ENCODE measurements at places on chromosomes 2 and 18. TPM values are rescaled to one million over a fixed set of nuclear protein-coding genes. Genes with fewer than 3 reads are reported as not detected.
A peak's percentile ranks its signal among the peaks of the same experiment; 100 is the strongest.

Gene IL1RN
- 1.9 TPM for polyA plus RNA-seq

Gene B3GNT7
- 0.68 TPM for polyA plus RNA-seq

Gene DIPK1C
- 9.4 TPM for polyA plus RNA-seq

Gene COPS9
- polyA plus RNA-seq, result 92.4 TPM

Gene TTN
- 337 TPM for polyA plus RNA-seq

Gene AKAIN1
- not detected for polyA plus RNA-seq

Gene GRB14
- polyA plus RNA-seq, result 2.4 TPM

DNA sequence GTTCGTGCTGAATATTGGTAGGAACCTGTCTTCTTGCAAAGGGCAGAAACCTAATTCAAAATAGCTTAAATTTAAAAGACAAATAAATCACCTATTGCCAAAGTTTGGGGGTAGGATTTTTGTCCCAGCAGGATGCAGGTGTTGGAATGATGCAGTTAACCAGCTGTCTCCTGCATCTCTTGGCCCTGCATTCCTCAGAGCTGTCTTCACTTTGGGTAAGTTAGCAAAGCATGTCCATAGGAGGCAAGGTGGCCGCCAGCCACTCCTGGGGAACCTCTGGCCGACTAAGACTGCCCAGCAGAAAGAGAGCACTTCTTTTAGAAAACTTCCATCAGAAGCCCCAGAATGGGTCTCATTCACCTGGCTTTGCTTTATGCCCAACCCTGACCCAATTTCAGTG lies 20.5 kb upstream of the NYAP2 start:
- no peak for DNase-seq

- no peak for DNase-seq
Measured at GRCh38 chr18:4058179-4058578, 396.9 kb downstream of the DLGAP1 start.

DNA sequence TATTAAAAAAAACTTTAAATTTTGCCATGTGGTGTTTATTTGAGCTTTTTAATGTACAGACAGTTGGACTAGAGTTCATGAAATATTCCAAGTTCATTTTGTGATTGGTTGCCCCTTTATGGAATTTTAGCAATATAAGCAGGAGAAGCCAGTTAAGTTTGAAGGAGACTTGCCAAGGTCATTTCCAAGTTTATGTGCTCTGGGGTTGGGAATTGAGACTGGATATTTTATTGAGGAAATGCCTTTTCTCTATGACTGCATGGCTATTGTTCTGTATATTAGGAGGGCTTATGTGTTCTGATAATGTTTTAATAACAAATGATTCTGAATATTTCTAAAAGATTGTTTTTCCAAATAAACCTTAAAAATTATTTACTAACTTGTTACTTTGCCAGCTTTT lies 67.0 kb upstream of the TCF4 start:
- DNase-seq, result no peak

DNA sequence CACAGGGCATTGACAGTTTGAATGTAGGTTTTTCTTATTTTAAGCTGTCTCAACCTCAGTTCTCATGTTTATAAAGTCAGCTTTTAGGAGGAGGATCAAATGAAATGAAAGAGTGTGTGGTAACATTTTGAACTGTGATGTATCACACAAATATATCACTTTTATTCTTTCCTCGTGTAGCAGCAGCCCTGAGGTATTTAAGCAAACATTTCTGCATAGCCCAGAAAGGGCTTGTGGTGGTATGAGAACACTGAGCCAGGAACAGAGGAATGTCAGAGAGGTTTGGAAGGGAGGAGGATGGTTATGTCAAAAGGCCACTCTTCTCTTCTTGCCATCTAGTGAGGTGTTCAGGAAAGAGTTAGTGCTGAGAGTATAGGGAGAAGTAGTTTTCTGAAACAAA lies 150.2 kb downstream of the PARD3B start:
- DNase-seq, result no peak

- no peak for DNase-seq
Measured at GRCh38 chr2:25397777-25398176, 56.1 kb upstream of the DNMT3A start.

- no peak for DNase-seq
Measured at GRCh38 chr2:17336458-17336857, 181.8 kb downstream of the RAD51AP2 start.

GRCh38 chr2:199465390-199465789 lies 7.7 kb upstream of the SATB2 start:
- DNase-seq, result no peak

- DNase-seq, result no peak
Measured at GRCh38 chr2:24824966-24825882, 32.0 kb downstream of the CENPO start.

- DNase-seq, result no peak
Measured at GRCh38 chr18:48950536-48951447, at the start of gene SMAD7. SMAD7 (minus strand) TSS chr18:48950965; CDS start chr18:48950424, 541 bp downstream.

- DNase-seq, result no peak
Measured at GRCh38 chr2:26399771-26400376, 1.8 kb upstream of the DRC1 start.

- no peak for DNase-seq
Measured at GRCh38 chr2:202005272-202005887, 28.3 kb upstream of the FZD7 start.

- DNase-seq, result no peak
Measured at GRCh38 chr2:238947243-238947760, 99.4 kb downstream of the TWIST2 start.

- DNase-seq, result no peak
Measured at GRCh38 chr2:129798301-129798581, 181.2 kb upstream of the RAB6C start.

GRCh38 chr2:73601780-73602179 lies 40.4 kb downstream of the NAT8 start:
- no peak for DNase-seq

- DNase-seq, result no peak
Measured at GRCh38 chr2:211138551-211138950, 582.2 kb downstream of the CPS1 start.

DNA sequence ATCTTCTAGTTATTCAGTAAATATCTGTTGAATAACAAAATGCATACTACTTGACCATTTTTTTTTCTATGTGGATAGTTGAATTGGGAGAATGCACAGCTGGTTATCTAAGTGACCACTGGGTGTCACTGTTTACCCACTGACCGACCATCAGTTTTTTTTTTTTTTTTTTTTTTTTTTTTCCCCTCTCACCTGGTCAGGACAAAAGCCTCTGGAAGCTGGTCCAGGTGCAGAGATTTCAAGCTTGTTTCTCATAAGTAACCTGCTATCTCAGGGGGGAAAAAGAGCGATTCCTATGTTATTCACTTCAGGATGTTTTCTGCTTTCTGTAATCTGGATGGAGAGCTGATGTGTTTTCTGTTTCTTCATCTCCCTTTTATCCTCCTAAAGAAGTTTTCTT lies 256.0 kb downstream of the DCDC2C start:
- peak; percentile 31 for DNase-seq

DNA sequence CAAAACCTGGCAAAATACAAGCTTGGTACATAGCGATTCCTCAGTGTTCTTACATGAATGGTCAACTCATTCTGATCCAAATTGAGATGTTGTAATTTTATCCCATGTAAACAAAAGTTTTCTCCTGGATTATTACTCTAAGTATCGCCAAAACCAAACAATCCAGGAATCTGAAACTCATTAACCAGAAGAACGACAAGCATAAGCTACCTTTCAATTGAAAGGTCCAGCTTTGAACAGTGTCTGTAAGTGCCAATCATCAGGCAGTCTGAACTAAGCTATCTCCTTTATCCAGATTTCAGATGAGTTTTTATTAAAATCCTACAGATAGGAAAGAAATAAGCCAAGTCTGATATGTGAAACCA lies 2.4 kb downstream of the MEX3C start:
- no peak for DNase-seq

DNA sequence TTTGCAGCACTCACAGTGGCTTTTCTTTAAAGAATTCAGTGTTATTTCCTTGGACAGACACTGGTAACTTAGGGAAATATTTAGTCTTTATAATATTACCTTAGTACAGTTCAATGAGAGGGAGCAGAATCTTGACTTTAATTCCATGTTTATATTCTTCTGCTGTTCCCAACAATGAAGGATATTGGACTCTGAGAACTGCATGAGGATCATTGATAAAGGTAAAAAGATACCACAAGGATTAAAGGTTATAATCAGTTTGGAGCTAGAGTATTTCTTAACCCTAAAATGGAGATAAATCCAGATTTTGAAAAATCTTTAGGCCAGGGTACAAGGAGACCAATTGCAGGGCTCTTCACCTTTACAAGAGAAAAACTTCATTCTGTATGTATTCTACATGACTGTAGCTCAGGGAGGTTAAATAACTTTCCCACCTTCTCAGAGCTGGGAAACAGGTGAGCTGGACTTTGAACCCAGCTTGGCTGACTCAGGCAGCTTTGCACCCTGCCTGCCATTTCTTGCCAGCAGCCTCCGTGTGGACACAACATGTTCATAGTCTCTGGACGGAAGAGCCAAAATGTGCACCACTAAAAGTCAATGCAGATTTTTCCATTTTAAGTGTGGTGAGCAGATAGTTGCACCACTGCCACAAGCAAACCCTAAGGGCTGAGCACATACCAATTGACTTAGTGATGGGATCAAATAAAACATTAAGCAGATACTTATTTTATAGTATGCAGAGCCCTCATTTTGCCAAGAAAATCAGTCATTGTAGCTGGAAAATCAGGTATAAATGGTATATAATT lies 26.7 kb downstream of the UPP2 start:
- no peak for DNase-seq

DNA sequence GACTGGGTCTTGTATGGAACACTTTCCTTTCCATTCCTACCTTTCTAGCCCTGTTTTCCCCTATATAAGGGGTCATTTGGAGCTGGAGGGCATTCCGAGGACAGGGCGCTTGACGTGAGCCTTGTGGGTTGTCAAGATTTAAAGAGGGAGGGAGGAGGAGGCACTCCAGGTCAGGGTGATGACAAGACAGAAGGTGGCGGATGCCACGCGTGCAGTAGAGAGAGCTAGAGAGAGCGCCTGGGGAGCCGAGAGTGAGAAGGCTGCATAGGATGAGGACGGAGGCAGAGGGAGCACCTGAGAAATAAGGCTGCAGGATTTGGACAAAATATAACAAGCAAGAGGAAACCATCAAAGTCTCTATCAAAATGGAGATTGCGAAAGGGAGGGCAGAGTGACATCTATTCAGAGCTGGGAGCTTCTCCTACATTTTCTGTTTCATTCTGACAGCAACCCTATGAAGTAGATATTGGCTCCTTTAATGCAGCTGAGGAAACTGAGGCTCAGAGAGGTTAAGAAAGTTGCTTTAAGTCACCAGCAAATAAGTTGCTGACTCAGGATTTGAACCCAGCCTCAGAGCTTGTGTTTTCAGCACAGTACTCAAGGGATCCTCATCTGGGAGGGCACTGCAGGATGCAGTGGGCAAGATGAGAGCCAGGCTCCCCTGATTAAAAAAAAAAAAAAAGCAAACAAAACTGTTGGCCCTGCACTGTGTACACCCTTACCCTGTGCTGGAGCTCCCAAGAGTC lies 124.2 kb downstream of the MRO start:
- no peak for DNase-seq

DNA sequence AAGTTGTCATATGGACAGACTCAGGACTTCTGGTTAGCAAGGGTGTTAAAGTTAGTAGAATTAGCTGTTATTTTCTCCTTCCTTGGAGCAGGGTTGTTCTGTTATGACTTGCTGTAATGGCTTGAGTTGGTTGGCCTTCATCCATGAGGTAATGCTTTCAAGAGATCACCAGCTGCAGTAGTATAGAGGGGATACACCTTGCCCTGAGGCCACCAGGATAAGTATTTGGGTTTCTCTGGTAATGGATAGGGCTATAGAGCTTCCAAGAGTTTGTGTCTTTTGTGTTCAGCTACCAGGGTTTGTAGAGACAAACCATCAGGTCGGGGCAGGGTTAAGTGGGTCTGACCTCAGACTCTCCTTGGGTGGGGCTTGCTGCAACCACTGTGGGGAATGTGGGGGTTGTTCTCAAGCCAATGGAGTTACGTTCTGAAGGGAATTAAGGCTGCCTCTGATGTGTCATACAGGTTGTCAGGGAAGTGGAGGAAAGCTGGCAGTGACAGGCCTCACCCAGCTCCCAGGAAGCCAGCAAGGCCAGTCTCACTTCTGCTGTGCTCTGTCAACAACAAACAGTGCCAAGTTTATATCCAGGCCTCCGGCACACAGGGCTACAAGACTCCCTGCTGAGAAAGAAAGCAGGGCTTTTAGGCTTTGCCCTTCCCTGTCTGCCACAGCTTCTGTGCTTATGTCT lies 356.6 kb downstream of the SPAG16 start:
- DNase-seq, result no peak

DNA sequence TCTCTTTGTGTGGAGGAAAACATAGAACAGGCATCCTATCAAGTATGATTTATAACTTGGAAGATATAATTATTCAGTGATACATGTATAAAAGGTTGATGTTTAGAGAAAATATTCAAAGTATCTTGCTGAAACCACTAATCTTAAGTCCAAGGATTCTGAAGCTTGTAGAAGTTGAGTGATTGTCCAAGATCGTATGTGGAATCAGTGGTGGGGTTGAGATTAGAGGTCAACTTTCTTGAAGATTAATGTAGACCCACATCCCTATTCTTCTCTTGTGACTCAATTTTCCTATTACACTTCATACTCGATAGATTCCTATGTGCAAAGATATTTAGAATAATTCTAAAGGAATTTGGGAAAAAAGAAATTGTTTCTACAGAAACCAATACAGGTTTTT lies 1565.9 kb upstream of the ACVR2A start:
- no peak for DNase-seq

DNA sequence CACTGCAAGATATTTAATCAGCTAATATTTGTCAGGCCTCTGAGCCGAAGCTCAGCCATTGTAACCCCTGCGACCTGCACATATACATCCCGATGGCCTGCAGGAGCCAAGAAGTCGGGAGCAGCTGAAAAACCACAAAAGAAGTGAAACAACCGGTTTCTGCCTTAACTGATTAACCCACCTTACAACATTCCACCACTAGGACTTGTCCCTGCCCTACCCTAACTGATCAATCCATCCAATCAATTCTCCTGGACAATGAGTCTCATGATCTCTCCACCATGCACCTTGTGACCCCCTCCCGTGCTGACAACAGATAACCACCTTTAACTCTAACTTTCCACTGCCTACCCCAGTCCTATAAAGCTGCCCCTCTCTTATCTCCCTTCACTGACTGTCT lies 945.4 kb upstream of the GYPC start:
- DNase-seq, result no peak

DNA sequence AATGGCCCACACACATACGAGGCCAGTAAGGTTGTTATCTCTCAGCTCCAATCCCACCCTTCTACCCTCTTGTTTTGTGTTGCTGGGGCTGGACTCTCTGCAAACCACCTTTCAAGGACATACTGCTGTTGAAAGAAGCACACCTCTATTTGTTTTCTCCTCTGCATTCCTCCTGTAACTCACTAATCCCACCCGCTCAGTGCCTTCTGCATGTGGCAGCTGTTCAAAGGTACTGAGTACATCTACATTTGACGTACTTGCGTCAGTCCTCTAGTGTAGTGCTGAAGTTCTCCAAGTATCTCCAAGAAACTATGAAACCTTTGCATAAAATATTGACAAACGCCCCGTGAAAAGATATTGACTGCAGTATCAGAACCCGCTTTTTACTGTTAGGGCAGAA lies 310.6 kb downstream of the AFF3 start:
- no peak for DNase-seq

DNA sequence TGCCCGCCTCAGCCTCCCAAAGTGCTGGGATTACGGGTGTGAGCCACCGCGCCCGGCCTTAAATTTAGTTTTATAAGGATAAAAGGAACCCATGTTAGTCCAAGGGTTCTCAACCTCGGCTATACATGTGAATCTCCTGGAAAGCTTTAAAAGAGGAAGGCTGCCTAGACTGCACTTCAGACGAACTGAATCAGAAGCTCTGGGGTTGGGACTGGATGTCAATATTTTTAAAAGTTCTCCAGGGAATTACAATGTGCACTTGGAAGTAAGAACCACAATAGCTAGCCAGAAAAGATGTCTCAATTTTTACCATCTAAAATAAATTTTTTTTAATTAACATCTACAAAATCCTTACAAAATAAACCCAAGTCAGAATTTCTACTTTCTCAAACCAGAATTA lies 10.1 kb downstream of the LMAN2L start:
- no peak for DNase-seq

Measured in hindlimb muscle (tissue), 1 donor.